Vagina (tissue), 2 donors: ENCODE measurements at places on chromosomes 5 and 9.

DNA sequence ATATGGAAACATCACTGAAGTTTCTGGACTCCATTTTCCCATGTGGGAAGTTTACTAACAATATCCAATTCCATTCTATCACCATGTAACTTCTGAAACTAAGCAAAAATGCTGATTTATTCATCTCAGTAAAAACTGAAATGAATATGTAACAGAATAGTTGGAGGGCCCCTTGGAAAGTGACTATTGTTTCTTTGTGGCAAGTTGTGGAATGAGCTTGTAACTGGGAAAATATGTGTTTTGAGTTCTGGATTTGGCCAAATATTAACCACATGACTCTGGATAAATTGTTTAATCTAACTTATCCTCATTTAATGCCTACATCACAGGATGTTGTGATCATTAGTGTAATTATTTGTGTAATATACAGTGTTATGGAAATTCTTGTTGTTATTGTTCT is 619.3 kb downstream of the TLE4 start:
- DNase-seq, result no peak

GRCh38 chr9:107153336-107153735 is 129.7 kb upstream of the RAD23B start:
- DNase-seq, result no peak

- no peak for DNase-seq
Measured at GRCh38 chr5:73913971-73914370, 288.0 kb downstream of the ARHGEF28 start.

DNA sequence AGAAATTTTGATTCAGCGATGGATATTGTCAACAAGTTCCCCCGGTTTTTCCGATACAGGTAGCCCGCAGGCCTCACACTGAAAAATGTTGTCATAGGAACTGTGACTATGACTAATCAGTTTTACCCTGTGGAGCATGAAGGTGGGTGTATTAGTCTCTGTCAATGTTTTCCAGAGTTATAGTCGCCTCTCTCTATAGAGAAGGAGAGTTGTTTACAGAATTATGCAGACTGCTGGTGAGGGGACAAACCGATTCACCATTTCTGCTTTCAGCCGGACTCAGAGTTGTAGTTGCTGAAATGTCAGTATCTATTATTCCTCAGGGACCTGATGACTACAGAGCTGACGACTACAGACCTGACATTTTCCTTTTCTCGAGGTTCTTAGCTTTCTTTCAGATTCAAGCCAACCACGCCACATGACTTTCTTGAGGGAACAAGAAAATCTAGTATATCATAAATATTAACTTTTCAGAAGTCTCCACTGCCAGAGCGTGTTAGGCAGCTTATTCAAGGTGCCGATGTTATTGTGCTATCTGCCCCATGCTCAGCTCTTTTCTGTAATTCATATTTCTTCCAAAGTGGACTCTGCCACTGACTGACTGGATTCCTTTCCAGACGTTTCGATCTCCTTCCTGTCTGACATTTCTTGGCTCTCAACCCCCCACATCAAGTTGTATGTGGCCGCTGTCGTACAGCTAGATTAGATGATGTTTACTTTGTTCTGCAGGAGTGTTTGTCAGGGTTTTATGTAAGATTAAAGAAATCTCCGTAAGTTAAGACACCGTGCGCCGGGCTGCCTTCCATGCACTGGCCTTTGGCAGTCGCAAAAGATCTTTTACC is 178.1 kb downstream of the FGF1 start:
- DNase-seq, result no peak

- DNase-seq, result no peak
Measured at GRCh38 chr9:7341571-7341970, 458.0 kb downstream of the DMAC1 start.

GRCh38 chr5:9388941-9389674 is 156.8 kb downstream of the SEMA5A start:
- no peak for DNase-seq

DNA sequence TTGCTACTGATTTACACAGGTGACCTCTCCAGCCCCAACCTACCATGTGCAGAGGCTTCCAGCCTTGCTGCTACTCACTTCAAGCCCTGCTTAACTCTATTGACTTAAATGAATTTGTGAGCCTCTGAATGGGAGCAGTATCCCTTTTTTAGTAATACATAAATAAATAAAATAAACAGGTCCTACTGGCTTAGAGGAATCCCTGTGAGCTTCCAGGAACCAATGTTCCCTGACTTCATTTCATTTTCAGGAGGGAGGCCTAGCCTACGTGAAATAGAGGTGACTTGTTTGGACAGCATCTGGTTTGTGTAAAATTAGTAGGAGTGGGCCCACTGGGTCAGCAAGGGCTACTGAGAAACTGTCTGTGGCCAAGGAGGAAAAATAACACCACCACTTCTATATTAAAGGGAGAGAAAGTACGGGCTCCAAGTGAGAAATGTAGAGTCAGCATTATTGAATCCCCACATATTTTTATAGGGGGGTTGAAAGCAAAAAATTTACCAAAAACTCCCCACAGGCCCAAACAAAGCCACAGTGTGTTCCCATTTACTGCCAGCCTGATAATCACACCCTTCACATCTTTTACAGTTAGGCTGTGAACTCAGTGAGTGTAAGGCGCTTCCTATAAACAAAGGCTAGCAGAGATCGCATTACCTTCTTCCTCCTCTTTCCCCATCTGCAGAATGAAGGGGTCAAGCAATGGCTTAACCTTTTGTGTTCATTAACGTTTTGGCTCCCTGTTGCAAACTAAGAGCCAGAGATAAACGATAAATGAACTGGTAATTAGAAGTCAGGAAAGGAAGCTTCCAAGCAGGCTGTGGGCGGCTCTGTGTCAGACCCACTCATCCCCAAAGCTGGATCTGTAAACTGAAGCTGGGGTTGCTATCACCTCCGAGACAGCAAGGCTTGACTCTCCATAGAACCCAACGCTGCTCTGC is 138.8 kb upstream of the LIFR start:
- DNase-seq, result no peak

- no peak for DNase-seq
Measured at GRCh38 chr5:180590543-180591310, 572 bp downstream of the SCGB3A1 start.
